Small intestine (tissue), 16 donors: ENCODE measurements at places on chromosomes 12 and 14.

DNA sequence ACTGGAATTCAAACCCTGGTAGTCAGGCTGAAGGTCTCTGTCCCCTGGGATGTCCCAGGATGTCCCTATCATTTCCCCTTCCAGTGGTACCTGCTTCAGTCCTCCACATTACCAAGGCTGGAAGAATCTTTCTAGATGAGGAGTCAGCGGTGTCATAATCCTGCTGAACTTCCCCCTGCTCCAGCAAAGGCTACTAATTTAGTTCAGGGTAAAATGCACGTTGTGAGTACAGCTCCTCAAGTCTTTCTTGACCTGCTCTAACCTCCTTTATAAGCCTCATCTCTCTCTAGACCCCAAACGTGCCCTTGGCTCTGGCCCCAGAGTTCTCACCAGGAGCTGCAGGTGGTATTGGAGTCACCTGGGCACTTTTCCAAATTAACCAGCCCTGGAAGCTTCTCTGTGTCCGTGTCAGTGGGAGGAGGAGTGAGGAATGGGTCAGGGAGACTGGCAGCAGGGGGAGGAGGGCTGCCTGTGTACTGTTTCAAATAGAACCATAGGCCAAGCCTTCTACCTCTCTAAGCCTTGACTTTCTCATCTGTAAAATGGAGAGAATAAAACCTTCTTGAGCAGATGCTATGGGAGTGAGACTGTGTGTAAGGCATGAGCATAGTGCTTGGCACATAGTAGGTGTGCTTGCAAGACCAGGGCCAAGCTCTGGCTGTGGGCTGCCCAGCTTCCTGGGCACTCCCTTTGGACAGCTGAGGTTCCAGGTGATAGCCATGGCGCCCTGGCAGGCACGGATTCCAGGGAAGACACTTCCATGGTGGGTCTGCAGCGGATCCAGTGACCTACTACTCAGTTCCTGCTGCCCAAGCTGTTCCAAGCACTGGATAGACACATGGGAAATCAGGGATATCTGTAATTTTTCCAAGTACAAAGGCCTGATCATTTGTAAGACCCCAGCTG lies 24.5 kb downstream of the ASB2 start:
- no peak for DNase-seq

GRCh38 chr12:93593843-93594242 lies 21.4 kb downstream of the SOCS2 start:
- DNase-seq = no peak

- no peak for DNase-seq
These were observed 4.9 kb downstream of the SLC6A13 start for GRCh38 chr12:257521-258321.

DNA sequence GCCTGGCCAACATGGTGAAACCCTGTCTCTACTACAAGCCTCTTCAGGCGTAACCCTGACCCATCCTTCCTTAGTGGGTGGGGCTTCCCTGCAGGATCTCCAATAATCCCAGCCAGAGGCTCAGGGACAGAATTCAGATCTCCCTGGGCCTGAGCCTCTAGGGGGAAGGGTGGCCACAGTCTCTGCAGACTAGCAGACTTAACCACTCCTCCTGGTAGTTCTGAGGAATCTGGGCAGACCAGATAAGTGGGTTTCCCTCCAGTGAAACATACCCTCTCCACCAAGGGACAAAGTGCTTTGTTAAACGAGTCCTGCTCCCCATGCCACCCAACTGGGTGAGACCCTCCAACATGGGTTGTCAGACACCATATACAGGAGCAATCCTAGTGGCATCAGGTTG lies 36.6 kb upstream of the TRIM9 start:
- no peak for DNase-seq

DNA sequence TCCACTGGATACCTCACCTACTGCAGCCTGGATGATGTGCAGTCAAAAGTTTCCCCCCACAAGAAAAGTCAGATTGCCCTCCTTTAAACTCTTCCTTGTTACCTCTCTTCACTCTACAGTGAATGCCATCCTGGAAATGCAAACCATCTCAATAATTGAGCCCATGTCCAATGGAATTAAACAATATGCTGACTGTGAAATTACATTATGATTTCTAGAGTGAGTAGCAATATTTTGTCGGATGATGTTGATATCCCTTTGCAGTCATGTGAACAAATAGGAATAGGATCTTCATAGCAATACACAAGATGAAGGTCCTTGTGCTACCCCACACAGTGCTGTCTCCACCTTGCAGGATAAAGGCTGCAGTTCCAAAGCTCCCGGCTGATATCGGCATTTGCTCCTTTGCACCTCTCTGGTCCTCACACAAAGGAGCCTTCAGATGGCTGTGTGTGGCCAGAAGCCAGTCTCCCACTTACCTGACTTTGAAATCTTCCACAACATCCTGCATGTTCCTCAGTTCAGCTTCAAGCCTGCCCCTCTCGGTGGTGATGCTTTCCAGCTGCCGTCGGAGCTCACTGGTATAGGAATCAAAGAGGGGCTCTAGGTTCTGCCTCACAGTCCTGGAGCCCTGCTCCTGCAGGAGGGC lies 1.5 kb downstream of the KRT75 start:
- DNase-seq = no peak

- no peak for DNase-seq
These were observed 310.0 kb downstream of the ADAMTS20 start for GRCh38 chr12:43241986-43242385.

GRCh38 chr14:23056956-23057756 lies at the start of gene CDH24:
CDH24 (minus strand) TSS chr14:23057520; CDS start chr14:23055733, 1,787 bp downstream.
- peak; percentile 66 for DNase-seq

GRCh38 chr14:63273717-63274655 lies 44.7 kb downstream of the GPHB5 start:
- no peak for DNase-seq

GRCh38 chr14:29846339-29847055 lies 81.2 kb downstream of the PRKD1 start:
- DNase-seq = no peak

DNA sequence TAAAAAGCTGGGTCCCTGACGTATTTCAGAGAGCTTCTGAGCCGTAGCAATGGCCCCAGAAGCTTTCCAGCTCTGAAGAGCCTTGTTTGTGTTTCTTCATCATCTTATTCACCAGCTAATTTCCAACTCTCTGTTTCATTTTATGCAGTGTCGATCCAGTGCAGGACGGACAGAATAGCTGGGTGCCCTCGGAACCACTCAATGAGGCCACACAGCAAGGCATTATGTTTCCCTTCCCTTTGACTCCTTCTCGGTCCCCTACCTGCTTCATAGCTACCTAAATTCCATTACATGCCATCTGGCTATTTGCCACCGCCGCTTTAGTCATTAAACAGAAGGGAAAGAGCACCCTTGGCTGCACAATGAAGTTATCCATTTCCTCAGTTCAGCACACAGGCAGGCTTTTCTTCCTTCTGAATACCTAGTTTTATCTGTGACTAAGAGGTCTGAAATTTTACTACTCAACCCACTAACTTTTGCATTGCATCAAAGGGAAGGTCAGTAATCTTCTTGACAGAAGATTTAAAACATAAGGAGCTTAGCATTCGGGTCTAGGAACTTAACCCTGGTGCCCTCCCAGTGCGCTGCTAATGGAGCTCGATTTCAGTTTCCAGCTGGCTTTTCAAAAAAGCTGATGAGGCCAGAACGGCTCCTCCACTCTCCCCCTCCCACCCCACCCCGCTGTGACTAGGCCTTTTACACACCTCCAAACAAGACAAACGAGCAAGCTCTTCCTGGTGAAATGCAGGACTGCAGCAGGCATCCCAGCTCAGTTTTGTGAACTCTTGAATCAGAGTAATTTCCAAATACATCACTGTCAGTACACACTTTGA lies 176.8 kb downstream of the GXYLT1 start:
- DNase-seq = no peak

GRCh38 chr14:29529418-29529817 lies 398.2 kb downstream of the PRKD1 start:
- no peak for DNase-seq

DNA sequence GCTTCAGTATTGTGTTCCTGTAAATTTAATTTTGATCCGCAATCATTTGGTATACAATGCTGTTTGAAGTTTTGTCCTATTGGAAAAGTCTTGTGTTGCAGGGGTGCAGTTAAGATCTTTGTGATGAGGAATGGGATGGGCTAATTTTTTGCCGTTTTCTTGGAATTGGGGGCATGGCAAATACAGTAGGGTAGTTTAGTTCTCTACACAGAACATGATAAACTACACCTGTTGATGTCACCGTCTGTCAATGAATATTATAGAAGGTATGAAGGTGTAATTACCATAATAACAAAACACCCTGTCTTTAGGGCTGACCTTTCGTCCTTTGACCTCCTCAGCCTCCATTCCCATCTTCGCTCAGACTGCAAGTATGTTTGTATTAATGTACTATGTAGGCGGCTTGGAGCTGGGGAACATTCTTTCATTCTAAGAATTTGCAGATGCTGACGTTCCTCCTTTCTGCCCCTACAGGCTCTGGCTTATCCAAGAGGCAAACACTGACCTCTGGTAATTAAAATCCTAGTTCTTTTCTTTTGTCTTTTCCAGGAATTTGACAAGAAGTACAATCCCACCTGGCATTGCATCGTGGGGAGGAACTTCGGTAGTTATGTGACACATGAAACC lies 1.7 kb downstream of the DYNLL1 start:
- DNase-seq = peak; percentile 45

DNA sequence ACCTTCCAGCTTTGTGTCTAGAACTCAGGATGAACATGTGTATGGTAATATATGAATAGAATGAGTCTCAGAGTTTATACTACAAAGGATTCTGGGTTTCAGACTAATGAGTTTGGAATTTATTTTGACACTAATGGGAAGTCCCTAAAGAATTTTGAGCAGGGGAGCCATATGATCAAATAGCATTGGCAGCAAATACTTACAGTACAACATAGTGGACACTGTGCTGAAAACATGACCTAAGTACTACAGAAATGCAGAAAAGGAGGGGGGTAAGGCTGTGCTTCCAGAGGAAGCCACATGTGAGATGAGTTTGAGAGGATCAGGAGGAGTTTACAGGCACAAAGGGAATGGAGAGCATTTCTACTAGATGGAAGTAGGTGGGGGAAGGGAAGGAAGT lies 225.8 kb downstream of the C12orf42 start:
- DNase-seq = no peak

DNA sequence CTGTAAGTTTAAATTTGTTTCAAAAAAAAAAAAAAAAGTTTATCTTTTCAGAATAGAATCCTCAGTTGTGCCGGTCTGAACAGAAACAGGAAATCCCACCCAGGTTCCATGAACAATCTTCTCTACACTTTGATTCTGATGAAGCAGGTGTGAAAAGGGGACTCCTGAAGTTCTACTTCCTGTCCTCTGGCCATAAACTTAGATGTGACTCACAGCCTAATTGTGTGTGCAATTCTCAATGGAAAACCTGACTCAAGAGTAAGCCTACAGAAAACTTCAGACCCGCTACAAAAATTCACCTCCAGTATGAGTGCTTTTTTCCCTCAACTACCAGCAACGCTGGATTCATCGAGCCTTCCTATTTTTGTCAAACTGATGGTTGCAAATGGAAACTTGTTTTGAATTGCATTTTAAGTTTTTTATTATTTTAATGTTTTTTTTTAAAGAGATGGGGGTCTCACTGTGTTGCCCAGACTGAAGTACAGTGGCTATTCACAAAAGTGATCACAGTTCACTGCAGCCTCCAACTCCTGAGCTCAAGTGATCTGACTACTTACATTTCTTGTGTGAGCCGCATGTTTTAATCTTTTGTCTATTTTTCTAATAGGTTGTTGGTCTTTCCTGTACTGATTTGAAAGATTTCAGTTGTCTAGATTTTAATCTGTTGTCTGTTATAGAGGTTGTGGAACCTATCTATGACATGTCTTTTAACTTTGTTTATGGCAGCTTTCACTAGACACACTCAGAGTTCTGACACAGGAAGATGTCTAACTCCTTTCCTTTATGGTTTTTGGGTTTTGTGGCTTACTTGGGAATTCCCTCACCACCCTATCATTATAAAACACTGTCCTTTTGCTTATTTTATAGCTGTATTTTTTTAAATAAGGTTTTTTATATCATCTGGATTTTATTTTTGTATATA lies 37.6 kb downstream of the ATG14 start:
- peak; percentile 26 for DNase-seq

DNA sequence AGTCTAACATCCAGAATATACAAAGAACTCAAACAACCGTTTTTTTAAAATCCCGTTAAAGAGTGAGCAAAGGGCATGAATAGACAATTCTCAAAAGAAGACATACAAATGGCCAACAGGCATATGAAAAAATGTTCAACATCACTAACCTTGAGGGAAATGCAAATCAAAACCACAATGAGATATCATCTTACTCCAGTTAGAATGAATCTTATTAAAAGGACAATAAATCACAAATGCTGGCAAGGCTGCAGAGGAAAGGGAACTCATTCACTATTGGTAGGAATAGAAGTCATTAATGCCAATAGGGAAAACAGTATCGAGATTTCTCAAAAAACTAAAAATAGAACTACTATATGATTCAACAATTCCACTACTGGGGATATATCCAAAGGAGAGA lies 520.1 kb downstream of the RMST start:
- no peak for DNase-seq

DNA sequence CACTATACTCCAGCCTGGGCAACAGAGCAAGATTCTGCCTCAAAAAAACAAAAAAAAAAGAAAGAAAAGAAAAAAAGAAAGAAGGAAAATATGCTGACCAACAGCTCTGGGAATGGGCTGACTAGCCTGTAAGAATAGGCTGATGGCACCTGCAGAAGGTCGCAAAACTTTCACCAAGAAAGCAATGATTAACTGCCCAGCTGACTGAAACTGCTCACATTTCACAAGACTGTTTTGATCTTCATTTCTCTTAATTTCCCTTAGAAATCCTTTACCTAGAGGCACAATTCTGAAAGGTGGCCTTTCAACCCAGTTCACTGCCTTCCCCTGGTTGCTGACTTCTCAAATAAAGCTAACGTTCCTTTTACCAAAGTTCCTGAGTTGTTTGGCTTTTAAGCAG lies 12.4 kb downstream of the BEST3 start:
- DNase-seq = peak; percentile 68

GRCh38 chr14:23252420-23253333 lies 14.9 kb downstream of the RNF212B start:
- no peak for DNase-seq

DNA sequence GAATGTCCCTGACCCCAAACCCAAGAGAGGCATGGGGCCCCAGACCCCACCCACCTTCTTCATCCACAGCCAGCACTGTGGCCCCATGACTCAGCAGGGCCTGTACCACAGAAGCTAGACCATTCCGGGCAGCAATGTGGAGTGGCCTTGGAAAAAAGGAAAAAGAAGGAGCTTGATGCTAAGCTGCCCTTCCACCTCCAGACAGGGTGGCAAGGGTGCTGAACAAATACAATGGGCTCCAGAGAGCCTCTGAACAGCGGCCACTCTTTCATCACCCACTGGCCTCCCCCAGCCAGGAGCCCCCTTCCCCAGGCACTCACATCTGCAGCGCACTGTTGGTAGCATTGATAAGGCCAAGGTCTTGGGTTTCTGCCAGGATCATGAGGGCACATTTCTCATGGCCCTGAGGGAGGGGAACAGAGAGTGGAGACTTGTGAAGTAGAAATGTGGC lies 13.9 kb downstream of the SLC39A5 start:
- DNase-seq = no peak

DNA sequence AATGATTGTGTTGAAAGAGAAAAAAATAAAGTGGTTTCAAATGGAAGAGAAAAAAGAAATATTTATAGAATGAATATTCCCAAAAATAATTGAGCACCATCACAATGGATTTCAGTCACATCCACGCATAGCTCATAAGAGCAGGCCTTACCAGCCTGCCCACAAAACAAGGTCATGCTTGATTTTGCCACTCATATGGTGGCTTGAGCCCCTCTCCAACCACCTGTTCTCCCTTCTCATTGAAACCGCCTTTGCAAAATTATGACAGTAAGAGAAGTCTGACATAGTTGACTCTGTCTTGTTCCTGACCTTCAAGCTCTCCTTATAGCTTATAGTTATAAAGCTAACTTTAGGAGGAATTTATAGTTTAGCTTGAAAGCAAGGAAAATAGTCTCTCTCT lies 33.3 kb upstream of the NAP1L1 start:
- DNase-seq = no peak
